ENCODE measurements at places on chromosomes 7 and 10.

- no peak for DNase-seq
Observed at GRCh38 chr7:36372156-36372555, 17.5 kb upstream of the ANLN start.

DNA sequence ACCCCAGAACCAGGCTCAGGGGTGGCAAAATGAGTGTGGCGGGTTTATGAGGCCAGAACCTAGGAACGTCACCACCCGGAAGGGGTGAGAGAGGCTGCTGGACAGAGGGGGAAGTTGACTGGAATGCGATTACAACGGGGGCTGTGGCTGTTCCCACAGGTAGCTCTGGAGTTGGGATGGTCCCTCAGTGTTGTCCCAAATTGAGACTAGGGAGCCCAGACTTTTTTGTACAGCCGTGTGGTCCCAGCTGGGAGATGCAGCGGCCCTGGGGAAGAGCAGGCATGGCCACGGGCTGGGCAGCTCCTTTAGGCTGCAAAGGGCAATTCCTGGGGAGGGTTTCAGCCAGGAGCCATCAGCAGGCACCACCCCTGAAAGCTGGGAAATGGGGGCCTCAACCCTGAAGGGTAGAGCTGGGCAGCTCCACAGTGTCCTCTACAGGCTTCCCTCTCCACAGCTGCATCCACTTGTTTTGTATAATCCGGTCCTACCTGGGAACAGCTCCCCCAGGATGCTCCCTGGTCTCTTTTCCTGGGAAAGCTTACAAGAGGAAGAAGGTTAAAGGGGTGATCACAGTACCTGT is 11.0 kb upstream of the GDF10 start:
- DNase-seq = no peak

DNA sequence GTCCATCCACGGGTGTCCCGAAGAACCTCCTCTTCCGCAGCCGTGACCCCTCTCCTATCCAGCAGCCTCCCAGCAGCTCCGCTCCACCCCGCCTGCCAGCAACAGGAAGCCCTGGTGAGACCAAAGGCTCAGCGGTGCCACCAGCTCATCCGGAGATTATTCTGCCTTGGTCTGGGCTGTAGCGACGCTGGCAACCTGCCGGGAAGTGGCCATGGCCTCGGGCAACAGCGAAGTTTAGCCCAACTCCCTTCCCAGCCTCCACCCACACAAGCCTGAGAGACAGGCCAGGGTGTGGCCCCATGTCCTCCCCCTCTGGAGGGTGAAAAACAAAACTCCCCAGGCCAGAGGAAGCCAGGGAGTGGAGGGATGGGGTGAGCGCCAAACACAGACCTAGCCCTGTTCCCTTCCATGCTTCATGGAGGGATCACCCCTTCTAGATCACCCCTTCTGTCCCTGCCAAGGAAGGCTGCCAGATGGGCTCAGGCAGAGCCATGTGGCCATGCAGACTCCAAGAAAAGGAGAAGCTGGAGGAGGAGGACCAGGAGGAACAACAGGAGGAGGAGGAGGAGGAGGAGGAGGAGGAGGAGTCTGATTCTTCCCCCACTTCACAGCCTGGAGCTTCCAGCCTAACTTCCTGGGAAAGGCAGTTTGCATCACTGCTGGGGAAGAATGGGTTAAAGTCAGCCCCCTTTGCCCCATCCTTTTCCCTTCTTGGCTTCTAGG is 918 bp downstream of the CALHM2 start:
- DNase-seq = no peak

DNA sequence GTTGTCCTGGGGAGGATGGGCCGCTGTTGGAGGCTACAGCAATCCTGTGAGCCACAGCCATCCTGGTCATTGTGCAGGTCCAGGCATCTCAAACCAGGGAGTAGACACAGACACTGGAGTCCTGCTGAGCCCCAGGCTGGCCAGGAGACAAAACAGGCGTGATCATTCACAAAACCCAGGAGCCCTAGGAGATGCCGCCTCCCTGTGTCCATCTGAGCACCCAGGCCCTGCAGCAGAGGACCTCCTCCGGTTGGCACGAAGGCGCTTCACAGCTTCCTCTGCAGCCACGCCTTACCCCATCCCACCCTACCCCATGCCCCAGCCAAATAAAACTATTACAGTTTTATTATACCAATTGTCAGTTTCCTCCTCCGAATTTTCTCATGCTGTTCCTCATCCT is 183.6 kb downstream of the PLXNA4 start:
- no peak for DNase-seq

GRCh38 chr10:124864421-124865193 is 63.0 kb downstream of the ABRAXAS2 start:
- no peak for DNase-seq
